ENCODE measurements at places on chromosomes 6 and 20.

DNA sequence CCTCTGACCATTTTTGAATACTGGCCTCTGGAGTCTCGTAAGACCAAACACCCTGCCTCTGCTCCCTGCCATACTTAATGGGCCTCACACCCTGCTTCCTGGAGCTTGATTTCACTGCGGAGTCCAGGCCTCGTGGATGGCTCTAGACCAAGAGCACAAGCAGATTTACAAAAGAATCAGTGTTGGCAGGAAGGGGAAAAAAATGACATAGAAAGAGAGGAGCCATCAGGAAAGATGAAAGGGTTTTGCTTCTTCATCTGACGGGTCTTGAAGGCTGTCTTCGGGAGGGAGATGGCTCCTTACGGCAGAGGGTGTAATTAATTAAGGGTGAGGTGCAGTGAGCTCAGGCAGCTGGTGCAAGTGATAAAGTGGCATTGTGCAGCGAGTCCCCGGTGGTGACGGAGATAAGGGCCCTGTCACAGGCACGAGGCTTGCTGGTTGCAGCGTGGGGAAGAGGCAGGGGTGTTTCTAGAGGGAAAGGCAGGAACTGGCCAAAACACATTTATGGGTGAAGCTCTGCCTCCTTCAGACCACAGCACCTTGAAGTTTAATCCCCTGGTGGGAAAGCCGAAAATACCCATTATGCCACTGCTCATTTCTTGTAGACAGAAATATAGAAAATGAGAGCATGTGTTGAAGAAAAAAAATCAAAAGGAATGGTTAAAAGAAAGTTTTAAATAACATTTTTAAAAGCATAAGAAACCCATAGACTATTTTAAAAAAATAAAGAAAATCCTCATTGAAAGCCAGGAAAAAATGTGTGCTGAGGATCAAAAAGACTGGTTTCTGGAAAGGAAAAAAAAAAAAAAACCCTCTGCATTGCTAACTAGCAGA lies 128.6 kb upstream of the LRFN2 start:
- DNase-seq, result no peak

GRCh38 chr20:50580016-50580747 lies 70.0 kb downstream of the PTPN1 start:
- DNase-seq, result no peak

- no peak for DNase-seq
Measured at GRCh38 chr6:136593748-136594490, 43.7 kb upstream of the MAP7 start.

GRCh38 chr6:43492673-43493072 lies 15.3 kb downstream of the TJAP1 start:
- no peak for DNase-seq

DNA sequence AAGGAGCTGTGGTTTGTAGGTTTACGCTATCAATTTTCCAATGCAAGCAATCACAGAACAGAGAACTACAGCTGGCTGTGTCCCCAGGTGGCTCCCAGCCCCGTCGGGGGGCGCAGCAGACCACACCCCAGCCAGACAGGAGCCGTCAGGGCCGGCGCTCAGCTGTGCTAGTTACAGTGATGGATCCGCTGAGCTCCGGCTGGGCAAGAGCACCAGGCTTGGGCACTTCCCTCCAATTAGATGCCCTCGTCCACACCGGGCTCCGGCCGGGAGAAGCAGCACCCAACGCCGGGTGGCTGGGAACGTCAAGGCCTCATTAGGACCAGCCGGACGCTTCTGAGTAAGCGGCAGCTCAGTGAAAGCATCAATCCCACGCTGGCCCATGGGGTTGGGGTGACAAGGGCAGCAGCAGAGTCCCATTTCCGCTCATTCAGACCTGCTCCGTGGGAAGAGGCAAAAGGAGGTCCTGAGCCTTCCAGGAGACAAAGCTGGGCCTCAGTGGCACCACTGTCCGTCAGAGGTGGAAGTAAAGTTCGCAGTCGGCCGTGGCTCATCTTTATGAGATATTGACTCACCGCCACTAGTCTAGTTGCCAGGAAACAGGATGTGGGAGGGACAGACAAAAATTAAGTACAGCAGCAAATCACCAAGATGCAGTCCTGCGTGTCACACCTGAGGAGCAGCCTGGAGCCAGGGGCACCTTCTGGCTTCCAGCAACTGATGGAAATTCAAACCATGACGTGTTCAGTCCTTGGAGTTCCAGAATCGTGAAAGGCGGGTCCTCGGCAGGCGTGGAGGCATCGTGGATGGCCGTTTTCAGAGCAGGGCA lies 164.1 kb downstream of the TAF4 start:
- DNase-seq, result no peak

- no peak for DNase-seq
Measured at GRCh38 chr6:167495506-167496401, 170.9 kb downstream of the TTLL2 start.

GRCh38 chr6:74320074-74320473 lies 624.1 kb downstream of the CD109 start:
- DNase-seq, result peak; percentile 32

DNA sequence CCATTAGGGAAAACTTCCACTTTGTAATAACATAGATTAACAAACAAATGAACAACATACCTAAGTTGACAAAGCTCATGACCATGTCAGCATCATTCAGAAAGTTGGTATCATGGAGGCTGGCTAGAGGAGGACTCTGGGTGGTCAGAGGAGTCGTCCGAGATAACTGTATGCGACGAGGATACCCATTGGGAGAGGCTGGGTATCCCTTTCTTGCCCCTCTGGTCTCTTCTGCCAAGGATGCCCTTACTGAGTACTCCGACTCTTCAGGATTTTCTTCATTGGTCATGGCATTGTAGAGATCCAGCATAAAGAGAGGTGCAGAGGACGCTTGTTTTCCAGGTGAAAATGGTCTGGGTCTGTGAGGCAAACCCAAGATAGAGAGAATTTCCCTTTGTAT lies 1.1 kb downstream of the BMP5 start:
- no peak for DNase-seq

GRCh38 chr6:138567052-138567451 lies 67.8 kb upstream of the NHSL1 start:
- DNase-seq, result no peak

- no peak for DNase-seq
Measured at GRCh38 chr20:38196076-38196475, 31.0 kb upstream of the TGM2 start.

DNA sequence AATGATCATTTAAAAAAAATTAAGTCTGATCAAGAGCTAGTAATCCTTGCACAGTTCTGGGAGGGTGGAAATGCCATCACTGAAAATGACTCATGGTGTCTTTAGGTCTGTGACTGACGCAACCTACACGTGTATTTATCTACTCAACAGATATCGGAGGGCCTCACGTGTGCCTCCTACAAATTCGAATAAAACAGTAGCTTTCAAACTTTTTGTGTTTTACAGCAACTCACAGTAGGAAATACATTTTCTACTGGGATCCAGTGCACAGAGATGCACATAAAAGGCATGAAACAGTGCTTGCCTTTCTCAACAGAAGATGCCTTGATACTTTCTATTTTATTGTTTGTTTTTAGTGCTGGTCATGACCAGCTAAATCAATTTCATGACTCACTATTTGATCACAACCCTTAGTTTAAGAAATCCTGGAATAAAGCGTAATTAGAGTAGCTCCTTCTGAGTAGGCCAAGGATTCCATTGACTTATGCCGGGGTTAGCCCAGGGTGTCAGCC lies 210.0 kb upstream of the SNX9 start:
- no peak for DNase-seq

- no peak for DNase-seq
Measured at GRCh38 chr6:14464716-14465115, 347.1 kb downstream of the CD83 start.

- DNase-seq, result no peak
Measured at GRCh38 chr6:16950825-16951495, 150.9 kb upstream of the STMND1 start.

- DNase-seq, result no peak
Measured at GRCh38 chr20:4282550-4282949, 267.2 kb upstream of the RNF24 start.

GRCh38 chr6:139262519-139263300 lies 29.1 kb downstream of the TXLNB start:
- no peak for DNase-seq

DNA sequence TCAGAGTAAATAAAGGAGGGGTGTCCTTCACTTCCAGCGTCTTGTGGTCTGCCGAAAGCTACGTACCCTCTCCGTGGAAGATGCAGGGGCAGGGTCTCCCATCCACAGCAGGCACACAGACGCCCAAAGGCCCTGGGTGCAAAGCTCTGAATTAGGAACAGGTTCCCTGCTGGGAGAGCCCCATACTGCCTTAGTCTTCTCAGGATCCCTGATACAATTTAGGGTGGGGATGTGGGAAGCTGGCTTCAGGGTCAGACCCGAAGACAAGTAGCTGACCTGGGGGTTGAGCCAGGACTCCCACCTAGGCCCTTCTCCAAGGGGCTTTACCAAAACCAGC lies 74.1 kb downstream of the TTLL2 start:
- no peak for DNase-seq
